Stimulated activated CD8-positive, alpha-beta memory T cell treated with anti-CD3 and anti-CD28 coated beads, Interleukin-2, amount 100 ng/mL, for 1 hour (primary cell): ENCODE measurements at places on chromosomes 3 and 15.

DNA sequence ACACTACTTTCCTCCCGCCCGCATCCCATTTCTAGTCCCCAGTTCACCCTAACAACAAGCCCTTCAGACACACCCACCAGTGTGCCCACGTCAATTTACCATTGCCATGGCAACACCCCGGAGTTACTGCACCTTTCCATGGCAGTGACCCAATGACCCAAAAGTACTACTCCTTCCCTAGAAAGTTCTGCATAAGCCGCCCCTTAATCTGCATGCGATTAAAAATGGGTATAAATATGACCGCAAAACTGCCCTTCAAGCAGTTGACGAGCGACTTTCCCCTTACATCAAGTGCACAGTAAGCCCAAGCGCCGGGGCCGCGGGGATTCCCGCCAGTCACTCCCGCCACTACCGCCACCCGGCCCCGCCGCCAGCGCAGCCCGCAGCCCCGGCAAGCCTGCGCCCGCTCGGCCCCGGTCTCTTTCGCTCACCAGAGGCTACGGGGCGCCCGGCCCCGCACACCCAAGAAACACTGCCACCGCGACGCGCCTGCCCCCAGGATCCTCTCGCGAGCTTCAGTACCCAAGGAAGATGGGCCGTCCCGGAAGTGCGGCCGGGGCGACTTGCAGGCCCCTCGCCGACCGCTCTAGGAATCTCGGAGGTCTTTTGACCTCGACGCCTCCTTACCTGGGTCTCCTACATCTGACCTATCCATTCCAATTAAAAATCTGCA, 27.2 kb upstream of the ZNF502 start:
- DNase-seq, result peak; percentile 30

DNA sequence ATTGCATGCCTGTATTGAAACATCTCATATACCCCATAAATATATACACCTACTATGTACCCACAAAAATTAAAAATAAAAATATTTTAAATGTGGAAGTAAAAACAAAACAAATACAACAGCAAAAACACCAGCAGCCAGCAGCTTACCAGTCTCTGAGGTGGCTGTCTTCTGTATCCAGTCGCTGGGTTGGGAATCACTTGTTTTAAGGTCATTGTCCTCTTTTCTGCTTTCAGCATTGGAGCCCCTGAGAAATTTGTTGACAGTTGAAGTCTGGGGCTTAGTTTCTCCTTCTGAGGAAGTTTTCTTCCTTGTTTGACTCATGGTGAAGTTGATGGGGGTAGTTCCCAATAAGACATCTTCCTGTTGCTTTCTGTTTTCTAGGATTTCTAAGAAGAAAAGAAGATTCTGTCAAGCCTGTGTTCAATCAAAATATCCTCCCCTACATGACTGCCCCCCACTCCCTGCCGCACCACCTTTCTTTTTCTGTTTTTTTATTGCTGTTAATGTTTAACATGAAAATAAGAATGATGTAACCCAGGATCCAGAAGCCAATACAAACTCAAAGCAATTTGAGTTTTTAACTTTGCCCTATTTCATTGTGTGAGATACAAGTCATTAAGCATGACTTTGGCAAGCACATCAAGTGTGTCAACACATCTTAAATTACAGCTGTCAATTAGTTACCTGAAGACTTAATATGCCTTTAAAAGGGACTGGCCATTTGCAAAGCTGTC, at the start of gene LRRC31:
Gene LRRC31 (minus strand): TSS at position 452 of the 737 bp plus-strand sequence. CDS start 128 bp downstream, at position 324.
- no peak for DNase-seq

DNA sequence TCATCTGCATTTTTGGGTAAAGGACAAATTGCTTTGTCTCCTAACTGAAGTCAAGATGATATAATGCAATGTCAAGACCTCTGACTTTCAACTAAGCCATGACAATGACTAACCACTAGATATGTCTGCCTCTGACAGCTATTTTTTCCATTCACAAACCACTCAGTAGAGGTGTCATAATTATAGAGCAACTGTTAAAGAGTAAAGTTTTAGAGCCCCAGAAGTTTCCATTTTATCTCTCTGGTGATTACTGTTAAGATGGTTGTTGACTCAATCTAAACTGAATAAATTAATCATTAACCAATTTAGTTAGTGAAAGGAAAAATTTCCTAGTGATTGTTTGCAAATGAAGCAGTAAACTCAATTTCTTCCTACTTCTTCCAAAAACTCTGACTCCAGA, 779.9 kb downstream of the GRM7 start:
- no peak for DNase-seq

GRCh38 chr3:157999246-157999645, 107.0 kb downstream of the SHOX2 start:
- no peak for DNase-seq

DNA sequence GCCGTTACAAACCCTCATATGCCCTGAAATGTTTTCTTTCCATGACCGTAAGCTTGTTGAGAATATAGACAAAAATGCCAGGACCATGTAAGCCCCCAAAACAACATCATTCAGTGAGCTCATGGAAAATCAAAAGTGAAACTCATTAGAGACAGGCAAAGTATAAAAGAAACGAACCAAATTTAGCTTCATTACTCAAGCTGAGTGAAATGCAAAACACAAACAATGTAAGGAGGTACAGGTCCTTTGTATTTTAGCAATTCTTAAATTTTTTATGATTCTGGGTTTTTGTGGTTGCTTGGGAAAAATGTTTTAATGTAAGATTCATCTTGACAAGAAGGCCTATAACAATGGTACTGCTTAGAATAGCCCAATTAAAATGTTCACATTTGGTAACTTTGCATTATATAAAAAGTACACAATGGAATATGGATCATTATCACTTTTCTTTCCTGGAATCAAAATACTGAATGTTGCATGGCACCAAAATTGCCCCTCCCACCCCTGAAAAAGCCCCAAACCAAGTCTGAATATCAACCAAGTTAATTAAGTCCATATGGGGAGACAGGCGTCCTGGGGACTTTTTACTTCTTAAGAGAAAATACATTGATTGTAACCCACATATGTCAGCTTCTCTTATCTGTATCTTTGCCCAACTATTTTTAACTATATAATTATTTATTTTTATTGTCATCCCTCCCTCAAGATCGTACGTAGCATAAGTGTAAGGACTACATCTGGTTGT, 247.7 kb upstream of the CDIN1 start:
- DNase-seq, result no peak

GRCh38 chr15:86555939-86556338, 476.3 kb downstream of the AGBL1 start:
- no peak for DNase-seq

GRCh38 chr3:1987980-1988379, 110.7 kb upstream of the CNTN4 start:
- no peak for DNase-seq

- no peak for DNase-seq
Measured at GRCh38 chr3:136120373-136121348, 75.5 kb downstream of the MSL2 start.

DNA sequence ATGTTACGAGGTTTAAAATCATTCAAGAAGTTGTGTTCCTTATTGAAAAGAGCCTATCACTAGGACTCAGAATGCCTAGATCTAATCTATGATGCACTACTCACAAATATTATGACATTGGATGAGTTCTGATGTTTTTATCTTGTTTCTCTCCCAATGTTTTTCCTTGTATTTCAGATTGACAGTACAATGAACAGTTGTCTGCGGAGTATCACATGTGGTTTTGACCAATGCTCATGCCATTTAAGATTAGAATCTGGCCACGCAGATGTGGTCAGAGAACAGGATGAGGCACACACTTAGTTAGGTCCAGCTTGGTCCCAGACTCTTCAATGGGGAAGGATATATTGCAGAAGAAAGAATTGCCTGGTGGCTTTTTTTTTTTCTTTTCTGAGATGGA, 25.6 kb upstream of the CCDC50 start:
- DNase-seq, result no peak

DNA sequence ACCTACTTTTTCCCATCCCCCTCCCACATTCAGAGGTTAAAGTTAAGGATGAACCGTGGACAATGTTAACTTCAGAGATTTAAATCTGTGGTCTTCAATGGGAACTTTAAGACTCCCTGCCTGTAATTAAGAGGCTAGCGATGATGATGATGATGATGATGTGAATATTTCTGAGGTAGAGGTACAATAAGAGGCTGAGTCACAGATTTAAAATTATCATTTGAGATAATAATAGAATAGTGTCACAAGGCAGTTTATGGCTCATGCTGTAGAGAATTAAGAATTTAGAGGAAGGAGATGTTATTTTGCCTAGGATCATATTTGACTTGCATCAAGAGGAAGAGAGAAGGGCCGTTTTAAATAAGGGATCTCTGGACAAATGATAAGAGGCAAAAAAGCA, 146.2 kb downstream of the BBX start:
- no peak for DNase-seq

DNA sequence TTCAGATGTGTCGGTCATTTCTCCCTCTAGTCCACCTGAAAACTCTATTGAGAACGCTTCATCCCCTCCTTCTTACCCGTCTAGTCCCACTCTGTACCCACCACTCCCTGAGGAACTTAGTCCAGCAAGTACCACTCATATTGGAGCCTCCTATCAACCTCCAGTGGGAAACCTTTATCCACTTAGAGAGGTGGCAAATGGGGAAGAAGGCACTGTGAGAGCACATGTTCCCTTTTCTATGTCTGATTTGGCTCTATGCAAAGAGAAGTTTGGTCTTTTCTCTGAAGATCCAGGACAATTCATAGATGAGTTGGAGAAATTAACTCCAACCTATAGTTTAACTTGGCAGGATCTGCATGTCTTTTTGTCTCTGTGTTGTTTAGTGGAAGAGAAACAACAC, 17.0 kb upstream of the RPN1 start:
- DNase-seq, result no peak

DNA sequence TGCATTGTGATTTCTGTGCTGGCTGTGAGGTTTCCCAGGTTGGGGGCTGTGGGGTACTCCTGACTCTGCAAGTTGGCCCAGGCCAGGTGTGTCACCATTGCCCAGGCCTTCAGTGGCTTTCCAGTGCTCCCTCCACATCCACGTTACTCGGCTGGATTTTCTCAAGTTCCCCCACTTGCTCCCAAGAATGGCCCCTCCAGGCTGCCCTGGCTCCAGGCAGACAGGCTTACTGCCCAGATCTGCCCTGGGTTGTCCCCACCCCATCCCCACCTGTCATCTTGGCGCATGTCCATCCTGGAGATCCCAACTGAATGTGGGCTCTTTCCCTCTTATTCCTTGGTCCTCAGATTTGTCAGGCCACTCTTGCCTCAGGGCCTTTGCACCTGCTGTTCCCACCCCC, 3.6 kb downstream of the APBA2 start:
- no peak for DNase-seq

- no peak for DNase-seq
Measured at GRCh38 chr3:105539897-105540296, 173.2 kb downstream of the ALCAM start.

DNA sequence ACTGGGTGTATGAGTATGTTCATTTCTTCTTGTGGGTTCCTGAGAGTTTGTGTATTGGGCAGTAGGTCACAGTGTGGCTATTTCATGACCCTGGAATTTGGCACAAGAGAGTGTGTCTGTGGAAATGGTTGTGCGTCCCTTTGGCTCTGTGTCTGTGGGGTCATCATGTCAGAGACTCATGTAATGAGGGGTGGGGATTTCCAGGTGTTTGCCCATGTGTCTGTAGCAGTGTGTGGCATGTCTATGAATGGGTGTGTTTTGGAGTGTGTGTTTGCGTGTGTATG, 1.3 kb upstream of the GATA2 start:
- DNase-seq, result no peak

DNA sequence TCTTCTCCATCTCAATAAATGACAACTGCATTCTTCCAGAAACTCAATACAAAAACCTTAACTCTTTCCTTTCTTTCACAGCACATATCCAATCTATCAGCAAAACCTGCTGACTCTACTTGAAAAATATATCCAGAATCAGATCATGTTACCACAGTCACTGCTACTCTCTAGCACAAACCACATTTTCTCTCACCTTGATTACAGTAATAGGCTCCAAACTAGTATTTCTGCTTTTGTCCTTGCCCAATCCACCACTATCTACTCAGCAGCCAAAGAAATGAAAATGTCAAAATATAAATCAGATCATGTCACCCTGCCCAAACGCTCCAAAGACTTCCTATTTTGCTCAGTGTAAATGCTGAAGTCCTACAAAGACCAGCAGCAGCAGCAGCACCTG, 15.2 kb downstream of the TMCC1 start:
- DNase-seq, result no peak

DNA sequence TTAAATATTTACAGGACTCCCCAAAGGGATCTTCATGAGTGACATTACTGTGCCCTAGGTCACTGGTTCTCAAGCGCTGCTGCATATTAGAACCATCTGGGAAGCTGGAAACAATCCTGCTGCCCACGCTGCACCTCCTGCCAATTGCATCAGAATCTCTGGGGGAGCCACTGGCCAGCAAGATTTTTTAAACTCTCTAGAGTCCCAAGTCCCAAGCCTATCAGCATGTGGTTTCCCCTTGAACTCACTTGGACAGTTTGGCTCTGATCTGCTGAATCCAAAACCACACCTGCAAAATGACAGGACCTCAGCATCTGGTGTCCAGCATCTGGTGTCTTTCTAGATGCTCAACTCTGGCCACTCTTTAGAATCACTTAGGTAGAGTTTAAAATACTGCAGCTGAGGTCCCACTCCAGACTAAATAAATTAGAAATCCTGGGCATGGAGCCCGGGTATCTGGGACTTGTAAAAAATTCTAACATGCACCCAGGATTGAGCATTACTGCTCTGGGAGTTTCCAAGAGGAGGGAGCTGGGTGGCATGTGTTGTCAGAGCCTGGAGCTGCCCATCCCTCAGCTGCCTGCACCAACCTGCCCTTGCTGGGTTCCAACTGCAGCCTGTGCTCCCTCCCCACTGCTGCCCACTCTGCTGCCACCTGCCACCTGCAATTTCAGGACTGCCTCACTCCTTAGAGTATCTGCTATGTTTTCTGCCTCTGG, 311.3 kb downstream of the SLC9A9 start:
- no peak for DNase-seq

DNA sequence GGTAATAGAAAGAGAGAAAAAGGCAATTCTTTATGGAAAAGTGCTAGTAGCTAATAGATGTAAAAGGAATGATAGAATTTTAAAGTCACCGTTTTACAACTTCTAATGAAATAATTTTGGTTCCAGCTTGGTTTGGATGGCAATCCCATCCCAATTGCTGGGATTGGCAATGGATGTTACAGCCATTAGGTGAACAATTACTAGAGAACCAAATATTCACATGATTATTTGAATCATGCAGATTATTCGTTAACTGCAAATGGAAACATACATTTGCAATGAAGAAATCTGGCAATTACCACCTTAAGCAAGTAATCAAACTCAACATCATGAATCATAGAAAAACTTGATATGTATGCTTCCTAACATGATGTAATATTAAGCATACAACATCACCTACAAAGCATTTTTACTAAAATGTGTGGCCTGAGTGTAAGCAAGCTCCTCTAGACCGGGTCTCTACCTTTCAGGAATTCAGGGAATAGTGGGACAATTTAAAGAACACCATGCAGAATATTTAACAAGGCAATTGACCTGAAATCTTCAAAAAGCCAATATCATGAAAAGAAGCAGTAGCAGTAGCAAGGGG, 26.2 kb upstream of the ANP32A start:
- DNase-seq, result no peak
